ENCODE measurements at places on chromosomes 7 and 10.

DNA sequence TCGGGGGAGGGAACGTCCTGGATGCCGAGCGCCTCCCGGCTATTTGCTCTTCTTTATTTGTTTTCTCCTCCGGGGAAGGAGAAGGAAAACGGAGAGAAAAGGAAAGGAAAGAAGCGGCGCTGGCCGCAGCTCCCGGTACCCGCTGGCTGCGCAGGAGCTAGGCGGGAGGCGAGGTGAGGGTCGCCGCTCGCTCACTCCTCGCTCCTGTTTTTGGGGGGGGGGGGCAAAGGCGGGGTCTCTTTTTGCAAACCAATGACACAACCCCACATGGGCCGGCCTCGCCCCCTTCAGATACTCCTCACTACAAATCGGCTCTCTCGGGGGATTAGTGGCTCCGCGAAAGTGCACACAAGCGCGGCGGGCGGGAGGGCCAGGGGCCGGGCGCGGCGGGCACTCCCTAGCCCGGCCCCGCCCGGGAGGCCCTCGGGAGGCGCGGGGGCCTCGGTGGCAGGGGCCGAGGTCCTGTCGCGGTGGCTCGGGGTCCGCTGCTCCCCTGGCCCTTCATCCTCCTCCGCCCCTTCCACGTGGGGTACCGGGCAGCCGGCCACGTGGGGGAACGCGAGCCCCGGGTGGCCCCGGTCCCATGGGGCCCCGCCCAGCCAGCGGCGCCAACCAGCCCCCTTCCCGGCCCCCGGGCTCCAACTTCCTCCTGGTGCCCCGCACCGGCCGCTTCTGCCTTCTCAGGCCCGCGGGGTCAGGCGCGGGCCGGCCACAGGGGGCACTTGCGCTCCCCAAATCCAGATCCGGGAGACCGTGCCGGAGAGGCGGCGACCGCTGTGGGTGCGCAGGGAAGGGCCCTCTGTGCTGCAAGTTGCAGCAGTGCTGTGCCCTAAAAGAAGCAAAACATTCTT lies 718 bp upstream of the CTBP2 start:
- no peak for DNase-seq

DNA sequence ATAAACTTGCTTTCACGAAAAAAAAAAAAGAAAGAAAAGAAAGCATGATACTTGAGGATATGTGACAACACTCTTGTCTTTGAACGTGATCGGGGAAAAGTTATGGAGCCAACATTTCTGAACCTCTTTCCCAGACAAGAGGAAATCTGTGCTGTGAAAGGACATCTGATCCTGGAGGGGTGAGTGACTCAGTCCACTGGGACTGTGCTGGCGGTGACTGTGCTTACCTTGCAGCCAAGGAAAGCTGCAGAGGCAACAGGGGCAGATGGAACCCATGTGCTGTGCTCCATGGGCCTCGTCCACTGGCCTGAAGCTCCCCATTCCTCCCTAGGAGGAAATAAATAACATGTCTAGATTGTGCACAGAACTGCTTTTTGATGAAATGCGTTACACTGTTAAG lies 116.5 kb upstream of the RAB11FIP2 start:
- no peak for DNase-seq

DNA sequence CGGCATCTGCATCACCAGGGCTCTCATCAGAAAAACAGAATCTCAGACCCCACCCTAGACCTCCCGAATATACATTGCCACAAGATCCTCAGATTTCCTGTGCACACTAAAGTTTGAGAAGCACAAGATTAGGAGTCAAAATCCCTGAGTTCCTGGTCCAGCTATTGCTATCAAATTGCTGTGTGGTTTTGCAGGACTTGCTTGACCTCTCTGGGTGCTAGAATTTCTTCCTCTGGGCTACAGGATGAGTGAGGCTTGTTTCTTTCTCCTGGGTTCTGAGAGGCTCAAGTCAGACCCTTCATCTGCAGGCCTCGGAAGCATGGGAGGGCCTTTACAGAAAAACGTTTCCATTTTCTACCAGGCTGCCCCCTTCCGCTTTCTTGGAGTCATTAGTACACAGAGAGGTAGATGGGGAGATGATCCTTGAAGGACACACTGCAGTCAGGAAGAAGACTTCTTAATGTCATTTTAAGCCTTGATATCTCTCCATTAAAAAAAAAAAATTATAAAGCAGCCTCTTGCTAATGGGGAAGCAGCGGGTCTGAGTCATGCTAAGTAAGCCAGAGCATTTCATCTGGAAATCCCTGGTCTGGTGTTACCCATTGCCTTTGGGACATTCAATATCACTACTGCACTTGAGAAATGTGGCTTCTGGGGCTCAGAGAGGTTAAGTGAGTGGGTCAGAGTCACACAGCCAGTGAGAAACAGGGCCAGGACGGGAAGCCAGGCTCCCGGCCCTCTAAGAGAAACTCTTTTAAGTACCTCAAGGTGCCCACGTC lies 173.5 kb downstream of the KCNMA1 start:
- DNase-seq = no peak

DNA sequence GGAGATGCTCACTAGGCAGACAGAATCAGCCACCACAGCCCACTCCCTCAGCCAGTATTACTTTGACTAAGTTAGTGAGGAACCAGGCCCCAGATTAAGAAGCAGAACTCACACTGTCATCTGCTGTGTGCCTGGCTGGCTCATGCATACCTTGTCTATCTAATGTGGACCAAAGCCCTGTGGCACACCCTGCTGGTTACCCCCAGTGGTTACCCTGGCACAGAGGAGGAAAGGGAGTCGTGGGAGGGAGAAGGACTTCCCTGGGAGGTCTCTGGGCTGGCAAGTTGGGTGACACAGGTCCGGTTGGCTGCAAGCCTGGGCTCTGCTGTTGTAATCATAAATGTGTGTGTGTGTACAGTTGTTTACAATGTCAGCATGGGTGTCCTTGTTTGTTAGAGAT lies 7.5 kb upstream of the SH2D4B start:
- DNase-seq = no peak

GRCh38 chr10:120041807-120042559 lies 149.5 kb downstream of the SEC23IP start:
- DNase-seq = no peak

DNA sequence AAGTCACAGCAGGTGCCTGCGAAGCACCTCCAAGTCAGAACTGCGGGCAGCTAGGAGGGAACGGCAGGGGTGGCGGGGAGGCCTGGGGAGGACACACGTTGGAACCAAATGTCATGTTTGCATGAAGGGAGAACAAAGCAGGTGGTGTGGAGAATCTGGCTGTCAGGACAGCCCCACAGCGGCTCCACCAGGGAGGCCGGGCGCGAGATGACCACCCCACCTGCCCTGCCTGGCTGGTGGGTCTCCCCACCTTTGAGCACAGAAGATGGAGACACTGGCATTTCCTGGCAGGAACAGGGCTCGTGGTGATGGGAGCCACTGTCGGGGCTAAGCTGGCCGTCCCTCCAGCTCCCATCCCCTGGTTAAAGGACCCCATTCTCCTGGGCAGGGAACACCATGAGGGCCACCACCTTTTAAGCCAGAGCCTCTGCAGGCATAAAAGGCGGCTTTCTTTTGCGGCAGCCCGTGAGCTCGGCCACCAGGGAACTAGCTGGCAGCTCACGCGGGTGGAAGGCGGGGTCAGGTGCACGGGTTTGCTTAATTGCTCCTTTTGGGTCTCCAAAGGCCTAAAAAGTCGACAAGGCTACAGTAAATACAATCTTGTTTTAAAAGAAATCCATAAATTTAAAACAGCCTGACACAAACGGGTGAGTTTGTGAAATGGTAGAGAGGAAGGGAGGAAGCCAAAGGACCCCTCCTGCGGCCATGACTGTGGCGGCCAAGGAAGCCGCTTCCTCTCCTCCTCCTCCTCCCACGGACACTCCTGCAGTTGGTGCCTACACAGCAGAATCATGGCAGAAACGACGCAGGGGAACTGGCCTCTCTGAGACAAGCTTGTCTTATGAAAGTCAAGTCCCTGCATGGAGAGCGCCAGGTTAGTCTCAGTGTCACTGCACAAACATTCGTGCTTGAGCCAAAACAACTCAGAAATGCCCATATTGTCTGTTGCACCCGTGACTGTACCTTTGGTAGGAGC lies 213.8 kb downstream of the DNAJB6 start:
- DNase-seq = no peak

DNA sequence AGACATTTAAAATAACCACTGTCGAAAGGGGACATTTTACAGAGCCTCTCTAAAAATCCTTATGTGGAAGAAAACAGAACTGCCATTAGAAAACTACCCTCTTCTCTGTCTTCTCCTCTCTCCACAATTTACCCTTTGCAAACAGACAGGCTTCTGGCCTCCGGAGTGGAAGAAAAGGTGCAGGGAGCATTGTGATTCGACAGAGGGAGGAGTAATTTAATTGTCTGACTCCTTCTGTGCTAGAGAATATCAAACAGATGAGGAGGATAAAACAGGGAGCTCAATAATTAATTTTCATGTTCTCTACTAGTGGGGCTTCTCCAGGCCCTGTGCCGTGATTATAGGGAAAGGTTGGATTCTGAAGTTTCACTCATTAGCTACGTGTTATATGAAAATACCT lies 615.5 kb upstream of the MKI67 start:
- no peak for DNase-seq

DNA sequence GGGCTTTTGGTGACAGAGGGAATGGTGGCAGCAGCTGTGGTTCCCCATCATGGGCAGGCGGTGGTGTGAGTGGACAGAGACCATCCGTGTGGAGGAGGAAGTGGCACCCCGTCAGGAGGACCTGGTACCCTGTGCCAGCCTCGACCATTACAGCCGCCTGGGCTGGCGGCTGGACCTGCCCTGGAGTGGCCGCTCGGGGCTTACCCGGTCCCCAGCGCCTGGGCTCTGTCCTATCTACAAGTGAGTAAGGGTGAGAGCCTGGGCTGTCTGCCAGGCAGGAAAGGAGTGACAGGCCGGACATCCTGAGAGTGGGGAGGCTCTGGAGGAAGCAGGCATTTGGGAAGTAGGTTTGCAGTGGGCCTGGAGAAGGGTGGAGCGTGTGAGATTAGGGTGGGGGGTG lies 2.9 kb upstream of the ZNF467 start:
- DNase-seq = no peak

DNA sequence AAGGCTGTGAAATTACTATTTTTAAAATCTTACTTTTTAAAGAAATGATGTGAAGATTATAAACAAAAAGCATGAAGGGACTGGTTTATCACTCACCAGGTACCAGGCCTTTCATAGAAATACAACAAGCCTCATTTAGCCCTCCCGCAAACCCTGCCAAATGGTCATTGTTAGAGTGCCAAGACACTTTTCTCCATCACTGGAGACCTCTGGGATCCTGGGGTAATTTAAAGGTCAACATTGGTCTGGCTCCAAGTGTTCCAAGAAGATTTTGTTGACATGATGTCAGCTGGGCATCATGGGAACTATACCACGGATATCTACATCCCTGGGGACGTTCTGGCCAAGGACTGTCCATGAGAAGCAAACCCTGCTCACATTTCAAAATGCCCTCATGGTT lies 138.0 kb upstream of the FRMD4A start:
- DNase-seq = no peak

GRCh38 chr7:55078465-55079372 lies 59.9 kb downstream of the EGFR start:
- no peak for DNase-seq

- DNase-seq = no peak
These were observed 62.3 kb upstream of the FAM133B start for GRCh38 chr7:92652536-92652935.

GRCh38 chr10:29470355-29470705 lies 164.4 kb downstream of the SVIL start:
- peak; percentile 6 for DNase-seq

GRCh38 chr7:134856091-134856490 lies 76.7 kb downstream of the CALD1 start:
- DNase-seq = no peak

DNA sequence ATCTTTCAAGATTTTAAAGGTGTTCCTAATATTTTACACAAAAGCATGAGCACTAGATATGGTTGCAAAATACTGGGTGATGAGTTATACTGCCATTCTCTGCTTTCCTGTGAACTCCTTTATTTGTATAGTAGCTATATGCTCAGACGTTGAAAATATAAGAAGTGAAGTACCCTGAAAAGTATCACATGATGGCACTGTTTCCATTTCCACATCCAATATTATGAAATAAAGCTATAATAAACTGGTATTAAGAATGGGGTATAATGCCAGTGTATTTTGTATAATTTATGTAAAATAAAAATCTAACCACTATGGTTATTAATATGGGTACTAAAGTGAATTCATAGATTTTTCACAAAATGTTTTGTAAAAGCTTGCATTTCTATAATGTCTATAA lies 79.6 kb upstream of the FOXP2 start:
- no peak for DNase-seq

- DNase-seq = peak; percentile 56
These were observed 5.3 kb downstream of the HOXA11 start for GRCh38 chr7:27179503-27180430.

- DNase-seq = no peak
These were observed 190.2 kb downstream of the RAMP3 start for GRCh38 chr7:45347804-45348203.

DNA sequence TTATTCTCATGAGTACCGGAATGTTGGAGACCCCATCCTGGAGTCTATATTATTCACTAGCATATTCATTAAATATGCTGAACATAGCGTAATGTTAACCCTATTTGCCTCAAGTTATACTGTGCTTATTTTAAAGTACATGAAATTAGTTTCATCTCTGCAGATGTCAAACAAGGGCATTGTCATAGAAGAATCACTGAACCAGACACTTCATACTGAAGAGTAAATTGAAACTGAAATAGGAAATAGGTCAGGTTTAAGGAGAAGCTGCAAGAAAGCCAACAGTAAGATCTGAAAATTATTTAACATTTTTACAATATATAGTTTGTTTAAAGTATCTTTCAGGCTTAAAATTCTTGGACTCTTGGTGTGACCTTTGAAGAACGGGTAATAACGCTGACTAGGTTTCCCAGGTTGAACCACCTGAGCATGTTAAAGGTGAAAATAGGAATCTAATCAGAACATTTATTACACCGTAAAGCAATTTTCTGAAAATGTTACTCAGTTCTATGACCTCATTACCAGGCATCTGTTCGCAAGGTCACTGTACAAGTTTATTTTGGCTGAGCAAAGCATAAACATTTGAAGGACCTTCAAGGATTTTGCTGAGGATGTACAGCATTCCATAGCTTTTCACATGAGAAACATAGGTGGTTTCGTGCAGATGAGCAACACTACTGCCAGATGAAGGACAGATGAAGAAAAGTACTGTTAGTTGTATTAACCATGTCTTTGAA lies 82.7 kb downstream of the REEP3 start:
- no peak for DNase-seq

DNA sequence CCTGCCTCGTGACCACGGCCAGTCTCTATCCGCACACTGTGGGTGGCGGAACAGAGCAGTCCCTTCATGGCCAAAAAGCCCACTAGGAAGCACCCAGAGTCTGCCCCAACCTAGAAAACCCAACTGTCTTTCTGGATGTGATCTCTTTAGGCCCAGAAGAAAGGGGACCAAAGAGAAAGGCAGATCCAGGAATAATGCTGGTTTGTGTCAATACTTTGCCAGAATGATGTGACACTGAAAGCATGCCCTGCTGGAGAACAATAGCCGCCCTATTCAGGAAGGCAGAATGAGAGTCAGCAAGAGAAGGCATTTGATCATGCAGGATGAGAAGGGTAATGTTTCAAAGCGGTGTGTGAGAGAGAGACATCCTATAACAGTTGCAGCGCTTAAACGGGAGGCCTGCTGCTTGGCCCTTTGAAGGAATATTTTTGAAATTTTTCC lies 274.7 kb downstream of the USP6NL start:
- no peak for DNase-seq
